ENCODE measurements at places on chromosomes 6 and 20. TPM values are rescaled to one million over a fixed set of nuclear protein-coding genes. Genes with fewer than 3 reads are reported as not detected.

DNA sequence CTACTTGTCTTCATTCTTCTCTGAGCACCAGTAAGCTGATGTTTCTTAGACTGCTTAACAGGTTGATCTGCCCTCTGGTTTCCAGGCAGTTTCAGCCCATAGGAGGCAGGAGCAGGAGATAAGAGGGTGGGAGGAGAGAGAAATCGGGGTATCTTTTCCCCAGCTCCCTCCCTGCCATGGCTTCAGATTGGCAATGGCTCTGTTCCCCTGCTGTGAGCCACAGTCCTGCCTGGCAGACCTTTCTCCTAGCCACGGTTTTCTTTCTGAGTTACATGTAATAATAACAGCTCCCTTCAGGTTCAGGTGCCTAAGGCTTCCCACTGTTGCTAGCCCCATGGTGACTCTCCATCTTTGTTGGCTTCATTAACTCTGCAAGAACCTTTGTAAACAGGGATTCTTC lies 115.3 kb downstream of the CD83 start:
- no peak overlapping the region for H3K27ac ChIP-seq
- no peak overlapping the region for H3K4me3 ChIP-seq
- no peaks in the 10 kb centered on the region for H3K36me3 ChIP-seq
- peaks cover 21% of the 10 kb centered on the region for H3K4me1 ChIP-seq

- H3K4me3 ChIP-seq, result peak overlapping the region; percentile 72
- peaks cover 46% of the 10 kb centered on the region for H3K27me3 ChIP-seq
- peaks cover 3% of the 10 kb centered on the region for H3K4me1 ChIP-seq
- DNase-seq, result no peak
- no peak overlapping the region for H3K27ac ChIP-seq
Observed at GRCh38 chr6:19690325-19691075, 146.7 kb upstream of the ID4 start.

- H3K36me3 ChIP-seq, result no peaks in the 10 kb centered on the region
- H3K4me3 ChIP-seq, result no peak overlapping the region
- peaks cover 35% of the 10 kb centered on the region for H3K4me1 ChIP-seq
Observed at GRCh38 chr6:52305411-52305810, 20.9 kb upstream of the MCM3 start.

- DNase-seq, result no peak
- no peaks in the 10 kb centered on the region for H3K36me3 ChIP-seq
- no peaks in the 10 kb centered on the region for H3K4me1 ChIP-seq
- H3K27me3 ChIP-seq, result no peaks in the 10 kb centered on the region
- no peak overlapping the region for H3K27ac ChIP-seq
Observed at GRCh38 chr6:33335916-33336315, 18.4 kb upstream of the ZBTB22 start.

DNA sequence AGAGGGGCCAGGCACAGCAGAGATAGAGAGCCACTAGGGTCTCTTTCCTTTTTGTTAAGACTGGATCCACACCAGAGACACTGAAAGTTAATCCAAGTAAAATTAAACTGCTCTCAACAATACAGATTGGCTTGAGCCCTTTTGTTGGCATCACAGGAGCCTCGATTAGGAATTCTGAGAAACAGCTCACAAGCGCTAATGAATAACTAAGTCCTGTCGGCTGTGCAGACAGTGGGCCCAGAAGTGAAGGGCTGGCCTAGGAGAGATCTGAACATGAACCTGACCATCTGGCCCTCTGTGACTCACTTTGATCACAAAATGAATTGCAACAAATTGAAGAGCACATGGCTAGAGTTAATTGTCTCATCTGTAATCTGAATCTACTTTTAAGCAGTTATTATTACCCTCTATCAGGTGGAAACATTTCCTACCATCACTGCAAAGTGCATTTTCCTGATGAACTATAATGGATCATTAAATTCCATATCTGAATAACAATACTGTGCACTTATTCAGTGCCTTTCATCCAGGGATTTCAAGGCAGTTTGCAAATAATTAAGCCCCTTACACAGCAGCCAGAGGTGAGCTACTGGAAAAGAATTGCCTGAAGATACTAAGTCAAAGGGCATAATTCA lies 3.2 kb downstream of the BACH2 start:
- peaks cover 43% of the 10 kb centered on the region for H3K27me3 ChIP-seq
- H3K36me3 ChIP-seq, result peaks cover 2% of the 10 kb centered on the region
- H3K4me1 ChIP-seq, result peaks cover 19% of the 10 kb centered on the region
- no peak overlapping the region for H3K27ac ChIP-seq
- H3K4me3 ChIP-seq, result no peak overlapping the region
- no peak for DNase-seq

DNA sequence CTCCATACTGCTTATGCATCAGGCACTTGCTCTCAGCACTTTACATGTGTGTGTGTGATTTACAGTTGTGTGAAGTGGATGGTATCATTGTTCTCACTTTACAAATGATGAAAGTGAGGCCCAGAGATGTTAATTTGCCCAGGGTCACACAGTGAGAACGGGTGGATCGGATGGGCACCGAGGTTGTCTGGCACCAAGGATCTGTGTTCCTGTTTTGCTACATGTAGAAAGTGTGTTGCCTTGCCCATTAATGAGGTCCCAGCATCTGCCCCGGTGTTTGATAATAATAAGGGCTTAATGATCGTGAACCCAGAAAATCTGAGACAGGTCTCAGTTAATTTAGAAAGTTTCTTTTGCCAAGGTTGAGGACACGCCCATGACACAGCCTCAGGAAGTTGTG lies 216.1 kb upstream of the QKI start:
- H3K4me1 ChIP-seq, result no peaks in the 10 kb centered on the region
- H3K36me3 ChIP-seq, result no peaks in the 10 kb centered on the region
- no peak overlapping the region for H3K4me3 ChIP-seq
- peaks cover 23% of the 10 kb centered on the region for H3K27me3 ChIP-seq

DNA sequence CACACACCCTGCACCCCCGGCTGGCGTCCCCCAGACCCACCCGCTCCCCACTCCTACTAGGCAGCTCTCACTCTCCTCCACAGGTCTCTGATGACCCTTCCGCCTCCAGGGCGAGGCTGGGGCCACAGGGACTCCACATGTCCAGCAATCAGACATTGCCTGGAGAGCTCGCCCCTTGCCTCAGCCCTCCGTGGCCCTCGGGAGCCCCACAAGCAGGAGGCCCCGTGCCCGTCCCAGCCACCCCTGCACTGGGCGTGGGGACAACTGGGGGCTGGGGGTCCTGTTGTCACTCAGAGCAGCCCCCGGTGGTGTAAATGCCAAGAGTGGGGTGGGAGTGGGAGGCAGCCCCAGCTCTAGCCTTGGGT lies 1.5 kb downstream of the COL20A1 start:
- no peak overlapping the region for H3K4me3 ChIP-seq
- H3K4me1 ChIP-seq, result no peaks in the 10 kb centered on the region
- no peaks in the 10 kb centered on the region for H3K36me3 ChIP-seq
- no peak overlapping the region for H3K27ac ChIP-seq

GRCh38 chr20:46330831-46331371 lies 22.6 kb upstream of the CDH22 start:
- H3K27ac ChIP-seq, result no peak overlapping the region
- DNase-seq, result no peak
- H3K4me3 ChIP-seq, result no peak overlapping the region
- H3K36me3 ChIP-seq, result no peaks in the 10 kb centered on the region

PRSS35 gene
- 8.5 TPM for total RNA-seq
